ENCODE measurements at places on chromosomes 4 and X.

GRCh38 chrX:10245886-10246285 is 89.1 kb downstream of the CLCN4 start:
- no peak for DNase-seq

- DNase-seq = no peak
These were observed 215.7 kb upstream of the SPIN4 start for GRCh38 chrX:63566856-63567255.

- DNase-seq = no peak
These were observed 90.8 kb downstream of the PPP2R2C start for GRCh38 chr4:6381571-6382123.

- no peak for DNase-seq
These were observed 34.6 kb downstream of the RTL5 start for GRCh38 chrX:72097098-72097497.

- DNase-seq = no peak
These were observed 122.6 kb upstream of the ANXA3 start for GRCh38 chr4:78428996-78429395.

DNA sequence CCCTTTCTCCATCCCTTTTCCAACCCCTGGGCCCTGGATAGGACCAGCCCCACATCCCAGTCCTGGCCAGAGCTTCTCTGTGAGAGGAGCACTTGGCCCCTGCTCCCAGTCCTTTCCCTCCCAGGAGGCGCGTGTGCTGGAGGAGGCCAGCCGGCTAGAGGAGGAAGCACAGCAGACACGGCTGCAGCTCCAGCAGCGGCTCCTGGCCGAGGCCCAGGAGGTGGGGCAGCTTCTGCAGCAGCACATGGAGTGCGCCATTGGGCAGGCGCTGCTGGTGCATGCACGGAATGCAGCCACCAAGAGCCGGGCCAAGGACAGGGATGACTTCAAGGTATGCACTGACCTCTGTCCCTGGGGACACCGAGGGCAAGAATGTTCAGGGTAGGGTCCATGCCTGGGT is 87.5 kb downstream of the EVC start:
- DNase-seq = no peak

Measured in NT2/D1 (cell line).